AG09309 (cell line): ENCODE measurements at places on chromosomes 5 and 9.

- DNase-seq: no peak
Observed at GRCh38 chr9:89564346-89564878, 40.4 kb upstream of the GADD45G start.

DNA sequence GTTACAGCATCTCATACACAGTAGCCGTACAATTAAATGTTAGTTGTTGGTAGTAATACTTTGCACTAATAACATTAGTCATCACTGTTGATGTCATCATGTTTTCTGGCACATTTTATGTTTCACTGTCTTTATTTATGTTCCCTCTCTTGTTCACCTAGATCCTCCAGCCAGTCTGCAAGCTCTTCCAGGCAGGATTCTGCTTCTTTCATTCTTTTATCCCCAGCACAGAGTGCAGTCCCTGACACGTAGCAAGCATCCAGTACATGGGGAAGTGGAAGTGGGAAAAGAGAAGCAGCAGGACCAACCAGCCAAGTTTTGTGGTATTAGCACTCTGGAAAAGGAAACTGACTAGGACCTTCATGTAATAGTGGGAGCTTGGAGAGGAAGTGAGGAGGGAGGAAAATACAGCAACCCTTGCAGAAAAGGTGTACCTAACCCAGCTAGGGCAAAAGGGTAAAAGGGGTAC, 89.7 kb upstream of the SLC44A1 start:
- DNase-seq: no peak

GRCh38 chr5:65478336-65478735, 3.4 kb downstream of the ADAMTS6 start:
- no peak for DNase-seq

DNA sequence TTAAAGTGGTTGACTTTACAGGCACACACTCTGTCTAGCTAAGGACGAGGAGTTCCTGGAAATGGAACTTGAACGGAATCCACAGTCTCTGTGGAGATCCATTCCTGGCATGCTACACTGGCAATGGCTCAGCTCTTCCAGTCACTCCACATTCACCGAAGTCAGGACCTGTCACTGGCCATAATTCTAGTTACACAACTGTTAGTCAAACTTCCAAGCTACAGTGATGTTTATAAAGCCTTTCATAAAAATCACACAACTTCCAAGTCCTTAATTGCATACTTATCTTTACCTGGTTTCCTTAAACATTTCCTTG, 15.7 kb downstream of the CDC14B start:
- no peak for DNase-seq

- DNase-seq: no peak
Observed at GRCh38 chr9:27385606-27386322, 88.8 kb upstream of the EQTN start.

DNA sequence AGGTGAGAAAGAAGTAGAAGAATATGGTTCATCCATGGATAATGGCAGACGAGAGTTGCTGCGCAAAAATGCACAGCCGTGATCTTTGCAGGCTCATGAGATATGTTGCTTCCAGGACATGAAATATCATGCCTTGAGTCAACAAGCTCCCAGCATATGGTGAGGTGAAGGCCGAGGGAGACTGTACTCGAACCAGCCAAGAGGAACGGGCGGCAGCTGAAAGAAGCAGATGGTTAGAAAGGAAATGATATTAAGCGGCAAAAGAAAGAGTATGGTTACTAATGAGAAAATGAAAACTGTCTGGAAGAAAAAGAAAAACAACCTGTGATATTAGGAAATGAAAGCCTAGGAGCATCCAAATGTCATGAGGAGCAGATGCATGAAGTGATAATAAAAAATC, 344.7 kb upstream of the DAP start:
- DNase-seq: no peak
